Right lung (tissue), 10 donors: ENCODE measurements at places on chromosomes 16 and 17. TPM values are rescaled to one million over a fixed set of nuclear protein-coding genes. Genes with fewer than 3 reads are reported as not detected.

- no peak for DNase-seq
These were observed 17.3 kb downstream of the FBXO31 start for GRCh38 chr16:87366288-87366687.

GRCh38 chr17:66462010-66462409, 159.6 kb downstream of the PRKCA start:
- DNase-seq = no peak

NGFR gene
- 8.1 TPM for polyA plus RNA-seq

- DNase-seq = no peak
These were observed 29.6 kb upstream of the RNPS1 start for GRCh38 chr16:2297506-2297860.

DNA sequence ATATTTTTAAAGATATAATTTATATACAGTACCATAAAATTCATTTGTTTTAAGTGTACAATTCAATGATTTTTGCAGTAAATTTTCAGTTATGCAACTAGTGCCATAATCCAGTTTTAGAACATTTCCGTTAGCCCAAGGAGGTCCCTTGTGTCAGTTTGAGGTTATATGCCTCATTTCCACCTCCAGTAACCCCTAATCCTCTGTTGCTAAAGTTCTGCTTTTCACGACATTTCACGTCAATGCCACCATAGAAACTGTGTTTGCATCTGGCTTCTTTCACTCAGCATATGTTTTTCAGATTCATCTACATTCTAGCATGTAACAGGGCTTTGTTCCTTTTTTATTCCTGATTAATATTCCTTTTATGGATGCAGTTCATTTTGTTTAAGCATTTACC, 42.4 kb upstream of the NUDT7 start:
- DNase-seq = no peak

DNA sequence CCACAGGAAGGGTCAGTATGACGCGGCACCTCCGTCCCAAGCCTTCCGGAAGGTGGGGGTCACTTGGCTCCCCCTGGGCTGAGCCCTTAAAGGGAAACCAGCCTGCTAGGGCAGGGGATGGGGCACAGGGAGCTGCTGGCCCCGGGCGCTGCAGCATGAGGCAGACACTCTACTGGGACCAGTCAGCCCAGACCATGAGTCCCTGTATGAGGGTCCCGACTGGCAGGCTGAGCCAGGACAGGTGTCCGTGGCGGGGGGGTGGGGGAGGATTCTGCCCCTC, 43.4 kb upstream of the ZC3H18 start:
- no peak for DNase-seq

GRCh38 chr17:19383681-19384470, 3.1 kb downstream of the MFAP4 start:
- no peak for DNase-seq

GRCh38 chr16:89330177-89330856, 112.8 kb downstream of the ZNF778 start:
- DNase-seq = no peak

CAPNS2 gene
- 0.10 TPM for polyA plus RNA-seq

USP31 gene
- polyA plus RNA-seq = 9.2 TPM

RRAD gene
- 6.7 TPM for polyA plus RNA-seq

KCNG4 gene
- 0.06 TPM for polyA plus RNA-seq

SDR42E1 gene
- polyA plus RNA-seq = 8.7 TPM

DNA sequence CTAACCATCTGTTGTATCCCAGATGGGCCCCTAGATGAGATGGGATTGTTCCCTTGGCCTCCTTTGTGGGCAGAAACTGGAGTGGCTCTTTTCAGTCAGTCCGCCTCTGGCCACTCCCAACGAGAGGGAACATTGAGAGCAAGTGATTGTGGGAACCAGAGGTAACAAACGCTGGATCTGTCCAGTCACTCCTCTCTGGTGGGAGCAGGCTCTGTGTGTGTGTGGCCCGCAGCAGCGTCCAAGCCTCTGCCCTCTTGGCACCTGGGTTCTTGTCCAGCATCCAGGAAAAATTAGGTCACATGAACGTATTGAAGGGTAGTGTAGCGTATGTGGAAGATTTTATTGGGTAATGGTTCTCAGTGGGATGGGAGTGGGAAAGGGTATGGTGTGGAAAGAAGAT, 101.9 kb upstream of the COX10 start:
- DNase-seq = no peak

GRCh38 chr17:80060644-80061043, 24.2 kb downstream of the CCDC40 start:
- DNase-seq = no peak

C1QTNF8 gene
- polyA plus RNA-seq = not detected

- DNase-seq = no peak
These were observed 163.9 kb downstream of the SLC39A11 start for GRCh38 chr17:72928454-72929136.

DNA sequence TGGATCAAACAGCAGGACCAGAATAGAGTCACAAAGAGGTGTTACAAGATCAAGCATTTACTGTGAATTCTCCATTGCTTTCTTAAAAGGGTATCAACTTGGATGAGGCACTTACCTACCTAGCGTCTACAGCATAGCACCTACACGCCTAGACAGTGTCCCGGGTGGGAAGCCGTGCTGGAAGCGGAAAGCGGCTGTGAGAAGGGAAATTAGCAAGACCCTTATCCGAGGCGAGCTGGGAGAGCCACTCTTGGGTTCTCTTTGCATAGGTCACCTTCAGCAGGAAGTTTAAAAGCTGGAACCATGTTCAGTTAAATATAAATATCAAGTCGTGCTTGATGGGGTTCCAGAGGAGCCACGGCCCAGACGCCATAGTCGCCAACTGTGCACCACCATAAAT, 46.3 kb downstream of the TRARG1 start:
- no peak for DNase-seq

- DNase-seq = no peak
These were observed 5.7 kb downstream of the CTRB1 start for GRCh38 chr16:75224306-75225082.

PLCG2 gene
- polyA plus RNA-seq = 6.5 TPM

SPHK1 gene
- polyA plus RNA-seq = 4.1 TPM

- no peak for DNase-seq
These were observed 449.8 kb downstream of the SHISA9 start for GRCh38 chr16:13351181-13351580.

UTS2R gene
- not detected for polyA plus RNA-seq

GRCh38 chr17:52790359-52790955, 631.9 kb upstream of the CA10 start:
- no peak for DNase-seq

DNA sequence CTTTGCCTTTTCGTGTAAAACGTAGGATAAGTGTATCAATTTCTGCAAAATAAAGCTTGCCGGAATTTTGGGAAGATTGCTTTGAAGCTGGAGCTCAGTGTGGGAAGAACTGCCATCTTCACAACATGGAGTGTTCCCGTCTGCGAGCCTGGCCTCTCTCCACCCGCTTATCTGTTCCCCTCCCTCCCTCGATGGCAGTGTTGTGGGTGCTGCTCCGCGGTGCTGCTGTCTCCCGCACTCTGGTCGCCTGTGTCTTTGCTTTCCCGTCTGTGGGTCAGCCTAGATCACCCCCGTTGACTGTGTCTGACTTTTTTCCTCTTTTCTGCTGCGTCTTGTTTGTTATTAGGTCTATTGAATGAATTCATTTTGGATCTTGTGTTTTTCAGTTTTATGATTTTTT, 17.0 kb downstream of the ACSF3 start:
- DNase-seq = no peak

IRX3 gene
- polyA plus RNA-seq = 63.1 TPM

SRCIN1 gene
- 10.8 TPM for polyA plus RNA-seq

DNA sequence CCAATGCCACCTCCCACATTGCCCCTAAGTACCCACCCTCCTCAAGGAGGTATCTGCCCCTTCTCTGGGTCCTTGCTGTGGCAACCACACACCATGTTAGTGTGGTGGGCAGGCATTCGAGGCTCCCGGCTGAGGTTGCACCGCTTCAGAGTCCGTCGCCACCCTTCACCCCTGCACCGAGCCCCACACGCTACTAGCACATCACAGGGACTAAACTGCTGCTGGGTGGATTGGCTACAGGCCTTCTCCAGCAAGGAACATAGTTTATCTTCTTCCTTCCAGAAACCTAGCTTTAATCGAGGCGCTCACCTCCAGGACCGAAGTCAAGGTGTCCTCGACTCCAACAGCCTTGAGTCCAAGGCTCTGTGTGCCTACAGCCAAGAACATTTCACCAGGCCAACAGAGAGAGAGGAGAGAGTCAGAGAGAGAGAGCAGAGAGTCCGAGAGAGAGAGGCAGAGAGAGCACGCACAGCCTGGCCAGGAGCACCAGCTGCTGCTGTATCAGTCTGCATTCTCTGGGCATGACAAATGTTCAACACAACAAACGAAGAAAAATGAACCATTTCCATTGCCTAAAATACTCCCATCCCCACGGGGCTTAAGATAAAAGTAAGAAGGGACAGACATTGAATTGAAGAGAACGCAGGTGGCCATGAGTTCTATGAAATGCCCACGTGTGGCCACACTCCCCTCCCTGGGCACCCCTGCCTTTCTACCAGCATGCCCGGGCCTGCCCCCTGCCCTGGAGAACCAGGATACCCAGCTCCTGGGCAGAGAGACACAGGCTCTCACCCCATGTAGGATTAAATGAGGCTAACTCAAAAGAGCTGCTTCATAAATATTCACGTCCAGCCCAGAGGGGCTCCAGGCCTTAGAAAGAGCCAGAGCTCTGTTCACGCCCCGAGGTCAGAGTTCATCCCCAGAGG, 94.9 kb downstream of the RBFOX3 start:
- no peak for DNase-seq

GRCh38 chr16:31200821-31201568, 1.6 kb downstream of the PYCARD start:
- no peak for DNase-seq

- no peak for DNase-seq
These were observed 2.3 kb downstream of the DDX19A start for GRCh38 chr16:70348991-70349390.

- DNase-seq = no peak
These were observed 4.9 kb downstream of the RPAIN start for GRCh38 chr17:5424909-5425308.

TBC1D3H gene
- polyA plus RNA-seq = not detected

DNA sequence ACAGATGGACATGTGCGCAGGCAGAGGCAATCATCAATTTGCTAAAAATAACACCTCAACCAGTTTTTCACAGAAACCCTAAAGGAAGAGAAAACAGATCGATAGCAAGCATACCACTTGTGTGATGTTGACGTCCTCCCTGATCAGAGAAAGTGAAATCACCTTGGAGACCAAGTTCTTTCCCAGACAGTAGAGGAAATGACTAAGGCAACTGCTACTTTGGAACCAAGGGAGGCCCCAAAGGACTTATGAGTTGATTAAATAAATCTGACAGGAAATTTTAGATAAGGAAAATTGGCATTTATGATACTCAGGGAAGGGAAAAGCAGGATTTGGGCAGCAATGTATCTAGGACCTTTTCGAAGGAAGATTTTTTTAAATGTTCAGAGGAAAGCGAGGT, 267.1 kb upstream of the ASIC2 start:
- no peak for DNase-seq

DNA sequence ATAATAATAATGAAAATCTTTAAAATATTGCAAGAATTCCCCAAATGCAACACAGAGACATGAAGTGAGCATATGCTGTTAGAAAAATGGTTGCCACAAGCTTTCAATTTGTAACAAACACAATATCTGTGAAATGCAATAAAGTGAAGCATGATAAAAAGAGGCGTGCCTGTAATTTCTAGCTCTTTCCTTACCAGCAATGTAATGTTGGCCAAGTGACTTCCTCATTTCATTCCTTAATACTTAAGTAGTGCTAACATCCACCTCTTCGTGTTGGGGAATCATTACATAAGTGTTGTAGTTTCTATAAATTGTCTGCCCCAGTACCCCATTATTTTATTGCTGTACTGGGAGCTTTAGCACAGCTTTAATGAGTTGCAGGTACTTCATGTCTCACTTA, 1192.0 kb upstream of the CDH8 start:
- DNase-seq = no peak

LONP2 gene
- 59.4 TPM for polyA plus RNA-seq

- no peak for DNase-seq
These were observed 277.2 kb upstream of the CCL2 start for GRCh38 chr17:33977729-33978514.

GRCh38 chr17:1055751-1056645, 59.1 kb downstream of the TIMM22 start:
- DNase-seq = no peak

DNA sequence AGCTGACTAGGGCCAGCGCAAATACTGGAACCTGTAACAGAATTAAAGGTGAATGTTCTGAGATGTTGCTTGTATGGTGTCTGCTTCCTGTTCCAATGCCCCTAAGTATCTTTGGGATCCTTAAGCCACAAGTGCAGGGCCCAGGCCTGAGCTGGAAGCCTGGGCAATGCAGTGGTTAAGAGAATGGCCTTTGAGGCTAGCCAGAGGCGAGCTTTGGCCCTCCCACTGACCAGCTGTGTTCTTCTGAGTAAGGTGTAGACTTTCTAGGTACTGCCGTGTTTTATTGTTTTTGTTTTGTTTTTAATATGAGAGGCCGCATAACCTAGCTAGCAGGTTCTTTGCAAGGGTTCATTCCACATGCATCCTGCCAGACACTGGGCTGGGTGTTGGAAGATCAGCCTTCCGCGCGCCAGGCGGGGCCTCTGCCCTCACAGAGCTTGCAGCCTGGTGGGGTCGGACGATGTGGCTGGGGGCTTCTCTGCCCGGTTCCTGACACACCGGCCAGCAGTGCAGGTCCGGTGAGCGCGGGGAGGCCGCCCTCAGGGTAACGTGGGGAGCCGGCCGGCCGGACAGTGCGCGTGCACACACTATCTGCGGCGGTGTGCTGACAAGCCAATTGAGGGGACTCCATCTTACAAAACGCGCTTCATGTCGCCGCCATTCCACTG, 551 bp upstream of the MLX start:
- no peak for DNase-seq

DNA sequence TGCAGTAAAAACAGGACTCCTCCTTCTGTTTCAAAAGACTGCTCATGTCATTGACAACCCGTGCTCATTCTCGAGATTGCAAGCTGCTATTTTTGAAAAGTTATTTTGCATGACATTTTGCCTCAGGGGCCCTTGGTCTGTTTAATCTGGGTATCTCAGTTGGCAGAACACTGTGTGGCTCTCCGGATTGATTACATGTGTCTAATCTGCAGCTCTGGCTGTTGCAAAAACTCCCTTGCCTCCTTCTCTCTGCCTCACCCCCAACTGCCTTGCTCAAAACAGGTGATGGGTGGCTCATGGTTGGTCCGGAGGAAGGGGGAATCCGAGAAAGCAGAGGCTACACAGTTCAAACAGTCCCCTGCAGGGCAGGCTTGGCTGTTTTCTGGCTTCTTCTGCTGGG, 25.3 kb downstream of the GINS3 start:
- no peak for DNase-seq

GPR179 gene
- 0.58 TPM for polyA plus RNA-seq

GRCh38 chr17:80180192-80180591, 10.4 kb downstream of the CARD14 start:
- no peak for DNase-seq

TEX14 gene
- polyA plus RNA-seq = 1.5 TPM

- no peak for DNase-seq
These were observed 310.0 kb downstream of the SEC14L1 start for GRCh38 chr17:77450742-77451244.

- no peak for DNase-seq
These were observed 8.6 kb downstream of the DNAAF1 start for GRCh38 chr16:84153660-84154214.

- no peak for DNase-seq
These were observed 16.5 kb downstream of the CHMP6 start for GRCh38 chr17:81008140-81008539.
